Stimulated activated CD4-positive, alpha-beta T cell treated with anti-CD3 and anti-CD28 coated beads, Interleukin-2, amount 100 ng/mL, for 4 hours (primary cell): ENCODE measurements at places on chromosomes 11 and 22.
A peak's percentile ranks its signal among the peaks of the same experiment; 100 is the strongest.

DNA sequence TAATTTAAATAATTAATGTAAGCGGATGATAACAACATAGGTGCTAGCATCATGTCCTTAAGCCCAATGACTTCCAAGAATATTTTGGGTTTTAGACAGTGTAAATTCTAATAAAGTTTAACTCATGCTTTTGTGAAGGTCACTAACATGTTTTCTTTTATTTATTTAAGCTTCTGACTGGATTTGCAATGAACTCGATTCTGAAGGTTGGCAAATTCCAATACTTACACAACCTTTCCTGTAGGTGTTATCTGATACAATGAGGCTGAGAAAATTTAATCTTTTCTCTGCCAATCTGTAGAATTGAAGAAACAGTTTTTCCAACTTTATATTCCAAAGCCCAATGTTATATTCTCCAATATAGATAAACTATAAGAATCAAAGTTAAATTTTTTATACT, 311.3 kb downstream of the LUZP2 start:
- no peak for DNase-seq

- DNase-seq: no peak
These were observed 1.4 kb upstream of the VPREB1 start for GRCh38 chr22:22243033-22243680.

- peak; percentile 89 for DNase-seq
These were observed 14.0 kb downstream of the RAC2 start for GRCh38 chr22:37229805-37230672.

GRCh38 chr11:8327761-8328192, 64.1 kb upstream of the LMO1 start:
- DNase-seq: no peak

GRCh38 chr11:118102721-118103261, 16.0 kb upstream of the SMIM35 start:
- DNase-seq: no peak

DNA sequence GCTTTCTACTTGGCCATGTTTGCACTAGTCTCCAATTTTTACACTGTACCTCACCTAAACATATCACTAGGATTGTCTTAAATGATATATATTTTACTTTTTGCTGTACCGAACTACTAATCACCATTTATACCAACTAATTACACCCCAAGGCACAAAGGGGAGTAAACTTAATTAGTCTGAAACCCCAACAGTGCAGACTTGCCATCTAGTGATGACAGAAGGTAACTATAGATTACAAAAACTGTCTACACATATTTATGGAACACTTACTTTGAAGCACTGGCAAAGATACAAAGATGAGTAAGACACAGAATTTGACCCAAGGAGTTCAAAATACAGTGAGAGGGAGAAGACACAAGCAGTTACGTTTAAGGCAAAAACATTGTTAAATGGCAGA, 139.7 kb downstream of the CNTN5 start:
- no peak for DNase-seq

- no peak for DNase-seq
These were observed 8.7 kb downstream of the PNPLA5 start for GRCh38 chr22:43883012-43883661.

DNA sequence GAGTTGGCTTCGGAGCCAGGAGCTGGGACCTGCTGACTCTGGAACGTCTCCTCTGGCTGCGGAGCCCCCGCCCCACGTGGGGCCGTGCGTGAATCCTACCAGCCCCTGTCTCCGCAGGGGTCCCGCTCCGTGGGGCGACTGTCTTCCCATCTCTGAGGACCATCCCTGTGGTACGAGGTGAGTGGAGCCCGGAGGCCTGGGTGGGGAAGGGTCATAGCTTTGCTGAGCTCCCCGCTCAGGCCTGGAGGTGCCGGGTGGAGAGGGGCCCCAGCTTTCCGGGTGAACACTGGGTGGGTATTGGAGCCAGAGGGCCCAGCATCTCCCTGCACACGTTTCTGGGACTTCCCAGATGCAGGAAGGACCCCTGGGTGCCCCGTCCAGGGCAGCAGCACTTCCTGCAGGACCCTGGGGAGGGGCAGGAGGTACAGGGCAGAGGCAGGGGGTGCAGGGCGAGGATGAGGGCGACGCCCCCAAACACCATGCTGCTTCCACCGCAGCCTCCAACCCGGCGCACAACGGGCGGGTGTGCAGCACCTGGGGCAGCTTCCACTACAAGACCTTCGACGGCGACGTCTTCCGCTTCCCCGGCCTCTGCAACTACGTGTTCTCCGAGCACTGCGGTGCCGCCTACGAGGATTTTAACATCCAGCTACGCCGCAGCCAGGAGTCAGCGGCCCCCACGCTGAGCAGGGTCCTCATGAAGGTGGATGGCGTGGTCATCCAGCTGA, 3.8 kb downstream of the MUC5AC start:
- DNase-seq: no peak

GRCh38 chr11:96082002-96082899, 158.3 kb upstream of the MTMR2 start:
- no peak for DNase-seq

- DNase-seq: no peak
These were observed 10.8 kb downstream of the SRRD start for GRCh38 chr22:26494506-26494905.

- DNase-seq: no peak
These were observed 952 bp downstream of the TBC1D10A start for GRCh38 chr22:30325724-30326254.

- no peak for DNase-seq
These were observed 84.7 kb downstream of the TTC28 start for GRCh38 chr22:28594797-28595462.

DNA sequence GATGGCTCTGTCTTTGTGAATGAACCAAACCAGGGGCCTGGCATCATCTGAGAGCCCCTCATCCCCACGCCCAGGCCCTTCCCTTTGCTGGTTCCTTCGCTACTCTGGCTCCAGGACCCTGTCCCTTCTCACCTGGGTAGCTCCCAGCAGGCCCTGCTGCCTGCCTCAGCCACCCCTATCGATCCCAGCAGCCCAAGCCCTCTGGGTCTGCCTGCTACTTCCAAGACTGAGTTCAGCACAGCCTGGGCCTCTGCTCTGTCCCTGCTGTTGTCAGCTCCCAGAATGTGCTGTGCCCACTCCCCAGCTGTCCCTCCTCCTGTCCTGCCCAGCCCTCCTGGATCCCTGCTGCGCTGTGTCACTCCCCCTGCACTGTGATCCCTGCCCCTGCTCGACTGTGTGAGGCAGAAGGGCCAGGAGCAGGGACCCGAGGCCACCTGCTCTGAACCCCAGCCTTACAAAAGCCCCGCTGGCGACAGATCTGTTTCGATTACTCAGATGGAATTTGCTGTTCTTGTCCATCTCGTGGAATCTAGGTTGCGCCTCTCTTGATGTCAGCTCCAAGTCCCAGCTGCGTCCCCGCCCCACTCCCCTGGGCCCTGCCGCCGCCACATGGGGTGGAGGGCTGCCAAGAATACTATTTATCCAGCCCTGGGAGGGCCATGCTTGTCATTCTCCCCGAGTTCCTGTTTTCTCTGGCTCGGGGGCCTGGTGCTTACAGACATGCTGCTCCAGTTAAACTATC, 13.0 kb downstream of the MRPL21 start:
- no peak for DNase-seq

DNA sequence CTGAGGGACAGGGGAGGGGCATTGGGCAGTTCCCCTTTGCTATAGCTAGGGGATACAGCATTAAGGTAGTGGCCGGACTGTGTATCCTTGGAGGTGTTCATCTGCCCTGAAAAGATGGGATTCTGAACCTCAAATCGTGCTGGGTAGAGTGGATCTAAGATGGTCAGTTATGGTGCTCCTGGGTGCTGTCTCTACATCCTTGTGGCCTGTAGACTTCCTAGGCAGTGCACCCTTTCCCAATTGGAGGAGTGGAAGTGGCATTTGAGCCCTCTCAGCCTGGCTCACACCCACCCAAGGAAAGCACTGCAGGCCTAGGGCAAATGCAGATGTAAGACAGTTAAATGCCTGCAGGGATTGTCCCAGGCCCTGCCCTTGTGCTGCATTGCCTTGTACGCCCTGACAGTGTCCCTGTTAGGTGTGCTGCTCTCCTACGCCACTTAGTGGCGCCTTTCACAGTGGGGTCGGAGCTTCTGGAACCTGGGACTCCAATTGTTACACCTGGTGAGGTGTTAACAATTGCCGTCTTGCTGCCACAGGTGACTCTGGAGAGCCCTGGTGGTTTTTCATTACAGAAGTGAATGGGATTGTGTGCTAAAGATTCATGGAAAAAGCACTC, 35.0 kb downstream of the PPFIBP2 start:
- DNase-seq: no peak

DNA sequence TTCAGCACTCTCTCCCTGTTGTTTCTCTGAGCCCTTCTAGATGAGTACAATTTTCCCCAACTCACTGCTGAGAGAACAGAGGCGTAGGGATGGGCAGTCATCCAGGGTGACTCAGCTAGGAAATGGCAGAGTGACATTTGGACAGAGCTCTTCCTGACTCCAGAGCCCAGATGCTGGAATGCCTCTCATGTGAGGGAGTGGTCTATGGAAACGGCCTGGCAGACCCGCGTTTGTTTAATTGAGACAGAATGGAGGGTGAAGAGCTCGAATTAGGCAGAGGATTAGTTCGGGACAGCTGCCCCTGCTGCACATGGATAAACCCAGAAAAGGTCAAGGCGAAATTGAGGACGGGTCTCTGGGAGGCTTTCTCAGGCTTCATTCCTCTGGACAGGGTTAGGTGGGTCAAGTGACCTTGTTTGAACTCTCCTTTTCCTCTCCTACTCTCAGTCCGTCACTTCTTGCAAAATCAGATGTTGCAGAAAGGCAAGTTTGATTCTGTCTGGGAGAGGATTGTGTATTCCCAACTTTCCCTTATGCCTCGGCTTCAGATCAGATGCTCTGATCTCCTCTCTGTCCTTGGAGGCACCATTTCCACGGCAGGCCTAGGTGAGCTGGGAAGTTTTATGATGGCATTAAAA, 7.6 kb upstream of the LMO2 start:
- DNase-seq: no peak

- no peak for DNase-seq
These were observed 84.9 kb upstream of the TRIM77 start for GRCh38 chr11:89625171-89625570.

DNA sequence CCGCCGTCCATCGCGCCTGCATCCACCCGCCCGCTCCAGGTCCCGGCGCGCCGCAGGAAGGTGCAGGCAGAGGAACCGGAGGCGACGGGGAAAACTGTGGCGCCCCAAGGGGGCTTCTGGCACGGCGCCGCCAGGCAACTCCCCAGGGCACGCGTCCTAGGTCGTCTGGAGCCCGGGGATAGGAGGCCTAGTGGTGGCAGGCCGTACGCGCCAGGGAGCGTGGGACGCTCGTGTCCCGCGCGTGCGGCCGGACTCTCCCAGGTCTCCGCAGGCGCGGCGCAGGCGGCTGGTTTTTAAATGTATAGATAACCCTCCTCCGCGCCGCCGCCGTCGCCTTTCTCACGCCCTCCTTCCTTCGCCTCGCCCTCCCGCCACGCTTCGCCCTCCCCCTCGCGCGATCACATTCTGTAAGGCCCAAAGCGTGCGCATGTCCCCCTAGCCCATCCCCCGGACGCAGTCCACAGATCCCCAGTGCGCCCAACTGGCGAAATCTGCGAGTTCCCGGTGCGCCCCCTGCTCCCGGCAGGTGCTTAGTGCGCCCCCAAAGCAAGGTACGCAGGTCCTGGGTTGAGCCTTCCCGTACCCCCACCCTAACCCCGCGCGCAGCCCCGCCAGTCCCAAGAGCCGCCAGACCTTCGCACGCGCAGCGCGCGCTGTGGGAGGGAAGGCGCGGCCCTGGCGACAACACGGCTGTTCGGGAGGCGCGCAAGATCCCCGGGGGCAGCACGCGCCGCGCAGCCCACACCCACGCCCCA, at the start of gene ASCL2:
ASCL2 (minus strand) TSS at position 267 of the 755 bp plus-strand sequence; CDS start at position 11, 256 bp downstream.
- DNase-seq: no peak

GRCh38 chr11:103936059-103936458, 100.4 kb upstream of the DDI1 start:
- DNase-seq: no peak

GRCh38 chr11:97963528-97964331, 1057.0 kb upstream of the CNTN5 start:
- no peak for DNase-seq

DNA sequence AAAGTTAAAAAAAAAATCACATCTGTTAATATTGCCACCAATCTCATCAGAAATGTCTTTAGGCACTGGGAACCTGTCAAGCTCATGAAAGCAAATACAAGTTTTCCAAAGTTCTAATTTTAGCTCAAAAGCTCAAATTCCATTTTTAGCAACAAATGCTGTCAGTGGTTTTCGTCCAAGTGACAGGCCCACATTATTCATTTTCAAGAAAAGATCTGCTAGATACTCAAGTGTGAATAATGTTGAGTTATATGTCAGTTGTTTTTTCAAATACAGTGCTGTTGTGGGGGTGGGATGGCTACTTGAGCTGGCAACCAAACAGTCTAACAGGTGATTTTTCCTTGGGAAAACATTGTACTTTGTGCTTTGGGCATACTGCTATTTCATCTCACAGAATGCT, 1072.6 kb downstream of the OPCML start:
- no peak for DNase-seq

GRCh38 chr22:41801886-41802285, 1.4 kb downstream of the CCDC134 start:
- no peak for DNase-seq

DNA sequence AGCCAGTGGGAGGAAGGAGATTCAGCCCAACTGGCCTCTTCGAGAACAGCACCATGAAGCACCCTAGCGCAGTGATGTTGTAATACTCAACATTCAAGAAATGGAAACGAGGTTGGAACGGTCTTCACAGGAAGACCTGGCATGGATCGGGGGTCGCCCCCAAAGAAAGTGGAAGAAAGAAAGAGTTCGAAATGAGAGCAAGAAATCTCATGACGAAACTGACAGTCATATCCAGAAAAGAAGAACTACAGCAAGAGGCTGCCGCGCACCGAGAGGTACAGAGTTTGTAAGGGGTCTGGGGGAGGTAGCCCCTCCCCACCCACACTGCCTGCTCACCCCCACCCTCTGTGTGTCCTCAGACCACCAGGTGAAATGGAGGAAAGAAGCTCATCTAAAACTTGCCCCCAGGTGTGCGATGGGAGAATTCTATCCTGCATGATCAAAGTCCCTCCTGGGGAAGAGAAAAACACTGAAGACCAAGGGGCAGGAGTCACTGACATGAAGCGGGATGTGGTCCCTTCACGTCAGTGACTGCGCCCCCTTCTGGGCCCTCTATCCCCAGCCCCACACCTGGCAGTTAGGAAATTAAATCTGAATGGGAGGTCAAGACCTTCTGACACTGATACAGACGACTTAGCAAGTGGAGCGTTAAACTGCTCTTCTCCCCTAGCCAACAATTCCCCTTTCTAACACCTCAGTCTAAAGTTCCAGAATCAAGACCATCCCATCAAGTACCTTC, 52.9 kb upstream of the SPATA19 start:
- no peak for DNase-seq

DNA sequence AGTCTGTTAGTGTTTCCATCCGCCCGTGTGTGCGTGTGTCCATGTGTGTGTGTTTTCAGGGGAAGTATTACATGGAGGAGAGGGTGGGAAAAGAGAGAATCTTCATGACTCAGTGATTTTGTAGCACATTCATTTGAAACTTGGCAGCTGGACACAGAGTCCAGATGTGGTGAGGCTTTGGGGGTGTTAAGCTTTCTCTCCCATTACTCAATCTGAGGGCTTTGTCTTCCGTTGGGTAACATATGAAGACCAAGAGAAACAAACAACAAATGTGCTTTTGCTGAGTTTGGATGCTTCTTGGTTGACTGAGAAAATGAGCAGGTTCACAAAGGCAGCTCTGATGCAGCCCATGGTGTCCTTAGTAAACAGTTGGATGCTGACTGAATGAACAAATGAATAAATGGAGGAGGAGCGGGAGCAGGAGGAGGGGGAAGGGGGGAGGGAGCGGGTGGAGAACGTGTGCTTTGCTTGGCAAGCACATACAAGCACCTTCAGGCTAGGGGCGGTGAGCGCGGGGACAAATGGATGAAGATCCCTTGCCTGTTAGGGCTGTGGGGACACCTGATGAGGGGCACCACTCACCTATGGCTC, 104.3 kb downstream of the ST3GAL4 start:
- no peak for DNase-seq
